ENCODE measurements at places on chromosomes 1 and 21. TPM values are rescaled to one million over a fixed set of nuclear protein-coding genes. Genes with fewer than 3 reads are reported as not detected.

DNA sequence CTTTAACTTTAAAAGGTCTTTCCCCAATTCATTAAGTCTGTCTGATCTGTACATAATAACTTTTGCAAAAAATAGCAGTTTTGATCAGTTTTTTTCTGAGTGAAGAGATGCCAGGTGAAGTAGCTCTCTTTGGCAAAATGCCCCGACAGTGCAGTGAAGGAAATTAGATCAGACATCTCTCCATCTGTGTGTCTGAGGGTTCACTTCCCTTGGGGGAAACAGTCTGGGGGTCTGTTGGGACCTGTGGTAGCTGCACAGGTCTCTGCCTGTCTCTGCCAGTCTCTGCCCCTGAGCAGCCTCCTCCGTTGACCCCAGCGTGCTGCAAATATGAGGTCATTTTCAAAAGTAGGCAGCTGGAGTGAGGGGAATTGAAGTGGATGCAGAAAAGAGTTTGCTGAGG is 54.5 kb downstream of the TBCE start:
- no peak for DNase-seq
- no peak overlapping the region for H3K4me3 ChIP-seq

DNA sequence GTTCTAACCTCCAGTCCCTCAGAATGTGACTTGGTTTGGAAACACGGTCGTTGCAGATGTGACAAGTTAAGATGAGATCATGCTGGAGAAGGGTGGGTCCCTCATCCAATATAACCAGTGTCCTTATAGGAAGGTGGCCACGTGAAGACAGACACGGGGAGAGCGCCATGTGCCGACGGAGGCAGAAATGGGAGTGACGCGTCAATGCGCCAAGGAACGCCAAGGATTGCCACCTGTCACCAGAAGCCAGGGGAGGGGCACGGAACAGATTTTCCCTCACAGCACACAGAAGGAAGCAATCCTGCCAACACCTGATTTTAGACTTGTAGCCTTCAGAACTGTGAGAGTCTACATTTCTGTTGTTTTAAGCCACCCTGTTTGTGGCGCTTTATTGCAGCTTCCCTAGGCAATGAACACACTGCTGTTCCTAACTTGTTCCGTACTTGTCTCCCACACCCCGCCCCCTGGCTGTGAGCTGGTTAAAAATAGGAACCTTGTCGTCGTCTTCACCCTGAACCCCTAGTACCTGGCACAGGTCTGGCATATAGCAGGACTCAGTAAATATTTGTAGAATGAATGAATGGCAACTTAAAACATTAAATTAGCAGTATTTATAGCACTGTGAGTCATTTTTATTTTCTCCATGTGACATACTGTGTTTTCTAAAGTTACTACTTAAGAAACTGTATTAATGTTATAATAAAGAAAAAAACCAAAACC is 14.2 kb downstream of the RIMS3 start:
- peaks cover 3% of the 10 kb centered on the region for H3K27me3 ChIP-seq
- DNase-seq, result no peak
- H3K4me3 ChIP-seq, result no peak overlapping the region
- peaks cover 5% of the 10 kb centered on the region for H3K4me1 ChIP-seq
- no peak overlapping the region for H3K27ac ChIP-seq

DNA sequence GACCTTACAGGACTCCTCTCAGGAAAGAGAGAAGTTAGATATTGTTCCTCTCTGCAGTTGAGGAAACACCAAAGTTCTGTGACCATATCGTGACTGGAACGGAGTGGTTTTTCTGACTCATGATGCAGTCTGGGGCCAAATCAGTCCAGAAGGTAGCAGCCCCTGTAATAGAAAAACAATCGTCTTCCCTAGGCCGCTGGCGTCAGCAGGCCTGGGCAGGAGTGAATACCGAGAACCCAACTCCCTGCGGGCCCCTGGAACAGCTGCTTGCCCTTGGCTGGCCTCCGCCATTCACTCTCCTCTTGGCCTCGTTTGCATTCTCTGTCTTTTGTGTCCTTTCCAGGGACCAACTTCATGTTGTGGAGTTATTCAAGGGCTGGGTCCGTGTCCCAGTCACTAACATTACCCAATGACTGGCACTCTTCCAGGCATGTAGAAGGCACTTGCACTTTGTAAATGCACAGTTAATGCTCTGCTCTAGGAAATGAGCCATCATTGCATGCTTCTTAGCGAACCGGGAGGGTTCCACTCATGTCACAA is 10.9 kb upstream of the CD101 start:
- H3K27me3 ChIP-seq, result no peaks in the 10 kb centered on the region
- no peaks in the 10 kb centered on the region for H3K36me3 ChIP-seq
- no peak overlapping the region for H3K4me3 ChIP-seq
- H3K27ac ChIP-seq, result no peak overlapping the region
- peaks cover 53% of the 10 kb centered on the region for H3K4me1 ChIP-seq
- DNase-seq, result no peak

GRCh38 chr1:18325136-18325535 is 155.6 kb upstream of the KLHDC7A start:
- H3K27ac ChIP-seq, result no peak overlapping the region
- DNase-seq, result no peak
- H3K36me3 ChIP-seq, result no peaks in the 10 kb centered on the region
- peaks cover 10% of the 10 kb centered on the region for H3K27me3 ChIP-seq
- H3K4me3 ChIP-seq, result no peak overlapping the region
- no peaks in the 10 kb centered on the region for H3K4me1 ChIP-seq

DNA sequence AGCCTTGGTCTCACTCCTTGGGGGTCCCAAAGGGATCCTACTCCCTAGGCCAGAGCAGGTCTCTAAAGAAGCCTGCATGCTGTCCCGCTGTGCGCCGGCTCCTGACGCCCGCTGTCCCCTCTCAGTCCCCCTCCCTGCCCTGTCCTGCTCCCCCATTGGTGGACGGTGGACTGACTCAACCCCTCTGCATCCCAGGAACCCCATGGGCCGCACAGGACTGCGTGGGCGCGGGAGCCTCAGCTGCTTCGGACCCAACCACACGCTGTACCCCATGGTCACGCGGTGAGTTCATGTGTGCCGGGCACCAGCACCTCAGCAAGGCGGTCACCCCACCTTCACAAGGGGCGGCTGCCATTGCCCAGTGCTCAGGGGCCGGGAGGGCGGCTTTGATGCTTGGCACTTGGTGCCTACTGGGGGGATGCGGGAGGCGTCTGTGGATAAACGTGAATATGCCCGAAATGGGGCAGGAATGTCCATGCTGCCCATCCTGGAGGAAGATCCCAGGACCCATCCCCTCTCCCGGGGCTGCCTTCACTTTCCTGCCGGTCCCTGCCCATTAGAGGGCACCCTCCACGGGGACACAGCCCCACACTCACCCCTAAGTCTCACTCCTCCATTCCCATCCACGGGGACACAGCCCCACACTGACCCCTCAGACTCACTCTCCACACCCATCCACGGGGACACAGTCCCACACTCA is 20.2 kb upstream of the LRRC3 start:
- no peak for DNase-seq
- H3K4me3 ChIP-seq, result no peak overlapping the region
- H3K4me1 ChIP-seq, result no peaks in the 10 kb centered on the region
- no peaks in the 10 kb centered on the region for H3K27me3 ChIP-seq
- H3K27ac ChIP-seq, result no peak overlapping the region
- H3K36me3 ChIP-seq, result no peaks in the 10 kb centered on the region

- H3K4me3 ChIP-seq, result no peak overlapping the region
- no peak overlapping the region for H3K27ac ChIP-seq
- no peaks in the 10 kb centered on the region for H3K4me1 ChIP-seq
- H3K36me3 ChIP-seq, result no peaks in the 10 kb centered on the region
- DNase-seq, result no peak
- peaks cover 11% of the 10 kb centered on the region for H3K27me3 ChIP-seq
These were observed 140.8 kb downstream of the DSCAM start for GRCh38 chr21:40706176-40706575.

TTC39A gene
- total RNA-seq, result not detected

DNA sequence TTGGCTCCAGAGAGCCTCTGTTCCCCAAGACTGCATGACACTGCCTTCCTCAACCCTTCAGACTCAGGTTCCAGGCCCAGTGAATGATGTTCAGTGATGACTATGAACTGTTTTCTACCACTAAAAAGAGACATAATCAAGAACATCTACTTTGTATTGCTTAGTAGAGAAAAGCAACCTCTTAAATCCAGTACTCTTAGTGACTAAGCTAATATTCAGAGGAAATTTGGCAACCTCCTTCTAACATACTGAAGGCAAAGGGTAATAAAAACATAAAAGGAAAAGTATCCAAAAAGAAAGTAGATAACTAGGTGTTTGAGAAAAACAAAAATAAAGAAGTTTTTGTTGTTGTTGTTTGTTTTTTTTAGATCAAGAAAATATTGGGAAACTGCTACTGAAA is 153.3 kb upstream of the RUNX1 start:
- DNase-seq, result no peak
- H3K27me3 ChIP-seq, result no peaks in the 10 kb centered on the region
- peaks cover 27% of the 10 kb centered on the region for H3K4me1 ChIP-seq
- H3K4me3 ChIP-seq, result no peak overlapping the region
- H3K27ac ChIP-seq, result no peak overlapping the region

DNA sequence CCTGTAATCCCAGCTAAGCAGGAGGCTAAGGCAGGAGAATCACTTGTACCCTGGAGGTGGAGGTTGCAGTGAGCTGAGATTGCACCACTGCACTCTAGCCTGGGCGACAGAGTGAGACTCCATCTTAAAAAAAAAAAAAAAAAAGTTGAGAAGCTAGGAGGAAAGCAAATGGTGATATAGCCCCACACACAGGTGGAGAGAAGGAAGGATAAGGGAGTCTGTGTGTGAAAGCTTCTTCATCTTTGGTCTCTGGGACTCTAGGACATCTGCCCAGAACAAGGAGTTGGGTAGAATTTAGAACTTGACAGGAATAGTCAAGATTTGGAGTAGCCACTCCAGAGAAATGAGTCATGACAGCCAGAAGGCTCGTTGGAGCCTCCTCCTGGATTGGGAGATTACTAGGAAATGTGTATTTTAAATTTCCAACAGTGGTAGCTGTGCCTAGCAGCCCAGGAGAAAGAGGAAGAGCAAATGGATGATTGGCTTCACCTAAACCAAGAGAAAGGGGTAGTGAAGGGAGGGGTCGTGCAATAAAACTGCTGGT is 19.9 kb downstream of the NPL start:
- no peaks in the 10 kb centered on the region for H3K4me1 ChIP-seq
- no peak overlapping the region for H3K4me3 ChIP-seq
- no peak for DNase-seq
- peaks cover 36% of the 10 kb centered on the region for H3K36me3 ChIP-seq
- no peaks in the 10 kb centered on the region for H3K27me3 ChIP-seq

- DNase-seq, result no peak
- no peaks in the 10 kb centered on the region for H3K4me1 ChIP-seq
- no peak overlapping the region for H3K4me3 ChIP-seq
These were observed 374.9 kb upstream of the CAMK1G start for GRCh38 chr1:209208648-209209047.

GRCh38 chr1:119747451-119747850 is 21.3 kb downstream of the HMGCS2 start:
- H3K27ac ChIP-seq, result peak overlapping the region; percentile 43
- H3K4me1 ChIP-seq, result peaks cover 2% of the 10 kb centered on the region
- no peak for DNase-seq
- no peak overlapping the region for H3K4me3 ChIP-seq

PLPPR5 gene
- not detected for total RNA-seq

DNA sequence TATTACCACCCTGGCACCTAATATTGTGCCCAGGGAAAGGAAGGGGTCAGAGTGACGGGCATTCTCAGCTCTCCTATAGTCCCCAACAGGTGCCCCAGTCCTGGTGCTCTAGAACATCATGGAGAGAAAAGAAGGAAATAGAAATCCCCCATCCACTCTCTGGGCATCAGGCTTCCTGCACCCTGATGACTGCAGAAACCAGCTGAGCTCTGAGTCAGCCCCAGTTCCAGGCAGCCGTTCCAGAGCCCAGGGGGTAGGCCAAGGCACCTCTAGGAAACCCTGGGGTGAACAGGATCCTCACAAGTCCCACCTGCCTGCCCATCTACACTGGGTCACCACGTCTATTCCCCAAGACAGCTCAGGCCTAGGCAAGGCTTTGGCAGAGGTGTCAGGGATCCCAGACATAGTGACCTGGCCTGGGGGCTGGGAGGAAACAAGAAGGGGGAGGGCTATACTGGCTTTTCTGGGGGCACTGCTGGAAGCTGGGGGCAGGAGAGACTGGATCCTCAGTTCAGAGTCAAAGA is 709 bp downstream of the NECTIN4 start:
- no peak overlapping the region for H3K4me3 ChIP-seq
- no peak for DNase-seq
- H3K36me3 ChIP-seq, result no peaks in the 10 kb centered on the region
- no peaks in the 10 kb centered on the region for H3K27me3 ChIP-seq

DNA sequence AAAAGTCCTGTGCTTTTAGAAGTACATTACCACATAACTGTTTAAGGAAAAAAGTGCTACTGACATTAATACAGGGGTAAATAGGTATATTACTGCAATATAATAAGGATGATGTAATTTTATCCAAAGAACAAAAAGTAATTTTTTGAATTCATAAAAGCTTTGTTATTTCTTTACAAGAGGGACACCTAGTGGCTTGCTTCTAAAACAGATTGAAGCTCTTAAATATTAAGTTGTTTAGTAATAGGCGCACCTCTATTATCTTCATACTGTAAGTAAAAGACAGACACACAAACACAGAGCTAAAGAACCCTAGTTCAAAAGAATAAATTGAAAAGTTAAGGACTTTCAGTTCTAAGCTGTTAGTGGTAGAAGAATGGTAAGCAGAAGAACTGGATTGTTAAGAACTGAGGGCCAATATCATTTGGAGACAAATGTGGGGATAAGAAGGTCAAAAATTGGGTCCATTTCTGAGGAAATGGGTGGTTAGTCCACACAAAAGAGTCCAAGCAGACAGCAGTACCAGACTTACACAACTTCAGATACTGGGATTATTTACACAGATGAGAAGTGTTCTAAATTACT is 15.4 kb downstream of the ZNHIT6 start:
- H3K4me1 ChIP-seq, result peaks cover 12% of the 10 kb centered on the region
- DNase-seq, result no peak
- H3K27me3 ChIP-seq, result no peaks in the 10 kb centered on the region
- H3K27ac ChIP-seq, result no peak overlapping the region

- H3K36me3 ChIP-seq, result no peaks in the 10 kb centered on the region
- no peaks in the 10 kb centered on the region for H3K27me3 ChIP-seq
- no peak for DNase-seq
- no peak overlapping the region for H3K27ac ChIP-seq
- no peaks in the 10 kb centered on the region for H3K4me1 ChIP-seq
These were observed 458.7 kb upstream of the ADAMTS5 start for GRCh38 chr21:27425574-27425973.

- no peak for DNase-seq
- no peak overlapping the region for H3K4me3 ChIP-seq
- H3K36me3 ChIP-seq, result no peaks in the 10 kb centered on the region
- H3K4me1 ChIP-seq, result no peaks in the 10 kb centered on the region
These were observed 99.0 kb upstream of the WLS start for GRCh38 chr1:68331117-68331865.
